ENCODE measurements at places on chromosomes 1 and 21.

DNA sequence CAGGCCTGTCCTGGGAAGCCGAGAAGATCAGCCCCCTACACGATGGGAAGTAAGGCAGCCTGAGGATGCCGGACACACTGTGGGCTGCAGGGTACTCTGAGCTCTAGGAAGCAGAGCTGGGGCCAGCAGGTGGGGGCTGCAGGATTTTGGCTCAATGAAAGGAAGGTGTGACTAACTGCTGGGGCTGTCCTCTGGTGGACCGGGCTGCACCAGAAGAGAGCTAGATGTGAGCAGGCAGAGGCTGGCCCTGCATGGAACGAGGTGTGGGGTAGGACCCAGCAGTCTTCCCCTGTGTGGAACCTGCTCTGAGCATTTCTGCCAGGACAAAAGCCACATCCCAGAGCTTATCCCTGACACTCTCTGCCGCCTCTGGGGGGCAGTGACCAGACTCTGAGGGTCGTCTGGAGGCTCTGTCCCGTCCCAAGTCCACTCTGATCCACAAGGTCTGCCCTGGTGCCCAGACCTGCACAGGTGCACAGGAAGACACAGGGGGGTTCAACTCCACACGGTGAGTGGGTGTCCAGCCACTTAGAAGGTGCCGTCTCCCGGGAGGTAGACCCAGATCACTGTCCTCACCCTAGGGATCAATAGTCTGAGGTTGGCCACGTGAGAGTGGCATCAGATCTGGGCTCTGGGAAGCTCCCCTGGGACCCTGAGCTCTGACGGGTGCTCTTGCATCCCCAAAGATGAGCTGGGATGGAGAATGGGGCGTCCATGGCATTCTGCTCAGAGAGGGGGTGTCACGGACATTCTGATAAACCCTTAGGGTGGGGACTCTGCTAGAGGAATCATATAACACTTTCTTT, 187.6 kb upstream of the VAMP3 start:
- no peak for DNase-seq

DNA sequence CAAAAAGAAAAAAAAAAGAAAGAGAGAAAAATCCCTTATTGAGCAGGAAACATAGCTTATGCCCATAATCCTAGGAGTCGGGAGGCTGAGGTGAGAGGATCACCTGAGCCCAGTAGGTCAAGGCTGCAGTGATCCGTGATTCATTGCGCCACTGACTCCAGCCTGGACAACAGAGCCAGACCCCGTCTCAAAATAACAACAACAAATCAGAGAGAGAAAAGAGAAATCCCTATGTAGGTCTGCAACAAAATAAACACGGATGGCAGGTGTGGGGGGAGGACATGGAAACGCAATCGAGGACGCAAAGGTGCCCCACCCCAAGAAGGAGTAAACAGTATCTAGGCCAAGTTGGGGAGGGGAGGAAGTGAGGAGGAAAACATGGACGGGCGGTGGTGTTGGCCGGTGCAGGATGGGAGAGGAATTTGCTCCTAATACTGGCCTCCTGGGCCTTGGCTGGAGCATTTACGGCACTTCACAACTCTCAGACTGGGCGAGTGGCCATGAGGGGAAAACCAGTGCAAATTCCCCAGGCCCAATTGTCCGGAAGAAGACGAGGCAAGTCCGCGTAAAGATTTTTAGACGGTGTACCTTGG, 609 bp upstream of the CHTOP start:
- DNase-seq: no peak

DNA sequence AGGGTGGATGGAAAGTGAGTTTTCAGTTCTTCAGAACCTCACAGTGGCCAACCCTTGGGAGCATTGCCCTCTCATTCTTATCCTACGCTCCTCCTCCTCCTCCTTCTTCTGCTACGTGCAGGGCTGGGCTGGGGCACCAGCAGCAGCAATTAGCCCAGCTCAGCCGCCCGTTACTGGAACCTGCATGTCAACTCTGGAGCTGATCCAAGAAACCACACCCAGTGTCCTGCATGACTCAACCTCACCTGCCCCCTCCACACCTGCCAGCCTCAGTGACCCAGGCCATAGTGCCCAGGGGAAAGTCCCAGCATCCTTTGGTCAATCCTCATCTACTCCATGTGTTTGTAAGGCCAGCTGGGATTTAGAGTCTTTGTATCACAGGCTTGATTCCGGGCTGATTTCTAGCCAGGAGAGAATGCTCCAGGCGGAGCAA, 12.6 kb downstream of the ELF3 start:
- no peak for DNase-seq

DNA sequence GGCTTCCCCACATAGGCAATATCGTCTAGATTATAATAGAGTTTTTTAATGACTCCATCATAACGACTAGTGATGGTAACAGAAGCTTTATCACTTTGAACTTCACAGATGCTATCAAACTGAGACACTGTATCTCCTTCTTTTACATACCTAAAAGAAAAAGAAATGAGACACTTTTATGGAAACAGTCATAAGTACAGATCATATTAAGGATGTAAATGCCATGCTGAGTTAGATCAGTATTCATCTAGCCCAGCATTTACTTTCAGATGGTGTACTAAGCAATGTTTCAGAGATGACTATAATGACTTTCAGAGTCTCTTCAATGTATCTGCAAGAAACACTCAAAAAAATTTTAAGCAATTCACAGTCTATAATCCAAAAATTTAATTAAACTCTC, 18.9 kb downstream of the DBT start:
- no peak for DNase-seq

DNA sequence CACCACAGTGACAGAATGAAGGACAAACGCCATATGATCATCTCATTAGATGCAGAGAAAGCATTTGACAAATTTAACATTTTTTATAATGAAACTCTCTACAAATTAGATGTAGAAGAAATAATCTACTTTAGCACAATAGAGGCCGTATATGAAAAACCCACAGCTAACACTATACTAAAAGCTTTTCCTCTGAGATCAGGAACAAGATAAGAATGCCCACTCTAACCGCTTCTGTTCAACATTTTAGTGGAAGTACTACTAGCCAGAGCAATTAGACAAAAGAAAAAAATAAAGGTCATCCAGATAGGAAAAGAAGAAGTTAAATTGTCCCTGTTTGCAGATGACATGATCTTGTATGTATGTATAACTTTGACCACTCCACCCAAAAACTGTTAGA, 109.7 kb downstream of the SLC35F3 start:
- DNase-seq: no peak

- no peak for DNase-seq
These were observed 28.3 kb upstream of the BTG2 start for GRCh38 chr1:203276916-203277545.

GRCh38 chr1:38818175-38818976, 41.2 kb downstream of the RRAGC start:
- no peak for DNase-seq

Data from stimulated activated CD4-positive, alpha-beta T cell treated with anti-CD3 and anti-CD28 coated beads, TNF-alpha, amount 100 ng/mL, for 4 hours (primary cell).